ENCODE measurements at places on chromosomes 5 and 9.
A peak's percentile ranks its signal among the peaks of the same experiment; 100 is the strongest.

- DNase-seq, result peak; percentile 20
These were observed 23.1 kb upstream of the CNOT6 start for GRCh38 chr5:180470966-180471582.

GRCh38 chr9:12060811-12061210 lies 632.4 kb upstream of the TYRP1 start:
- no peak for DNase-seq

DNA sequence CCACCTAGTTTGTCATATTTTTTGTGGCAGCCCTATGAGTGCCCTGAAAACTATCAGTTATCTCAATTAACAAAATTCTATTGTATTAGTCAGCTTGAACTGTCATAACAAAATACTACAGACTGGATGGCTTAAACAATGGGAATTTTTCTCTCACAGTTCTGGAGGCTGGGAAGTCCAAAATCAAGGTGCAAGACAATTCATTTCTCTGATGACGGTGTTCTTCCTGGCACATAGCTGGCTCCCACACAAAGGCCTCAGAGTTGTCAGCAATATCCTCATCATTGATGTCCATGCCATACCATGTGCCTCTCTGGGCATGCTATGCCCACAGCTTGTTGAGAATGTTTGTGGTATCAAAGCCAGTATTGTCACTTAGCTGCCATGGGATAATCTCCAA lies 691.9 kb downstream of the NR2F1-AS1 start:
- DNase-seq, result no peak

DNA sequence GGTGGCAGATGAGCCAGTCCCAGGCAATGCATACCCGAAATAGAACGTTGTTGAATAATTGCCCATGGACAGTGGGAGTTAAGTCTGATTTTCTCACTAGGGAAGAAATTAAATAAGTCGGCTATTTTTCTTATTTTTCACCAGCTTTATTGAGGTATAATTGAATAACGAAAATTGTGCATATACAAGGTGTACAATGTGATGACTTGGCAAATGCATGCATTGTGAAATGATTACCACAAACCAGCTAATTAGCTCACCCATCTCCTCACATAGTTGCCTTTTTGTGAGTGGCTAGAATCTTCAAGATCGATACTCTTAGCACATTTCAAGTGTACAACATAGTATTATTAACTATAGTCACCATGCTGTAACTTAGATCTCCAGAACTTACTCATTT lies 249.6 kb downstream of the ROR2 start:
- DNase-seq, result no peak

GRCh38 chr9:105059252-105059651 lies 131.3 kb upstream of the ABCA1 start:
- no peak for DNase-seq

GRCh38 chr9:70556771-70557170 lies 142.3 kb upstream of the KLF9 start:
- no peak for DNase-seq

DNA sequence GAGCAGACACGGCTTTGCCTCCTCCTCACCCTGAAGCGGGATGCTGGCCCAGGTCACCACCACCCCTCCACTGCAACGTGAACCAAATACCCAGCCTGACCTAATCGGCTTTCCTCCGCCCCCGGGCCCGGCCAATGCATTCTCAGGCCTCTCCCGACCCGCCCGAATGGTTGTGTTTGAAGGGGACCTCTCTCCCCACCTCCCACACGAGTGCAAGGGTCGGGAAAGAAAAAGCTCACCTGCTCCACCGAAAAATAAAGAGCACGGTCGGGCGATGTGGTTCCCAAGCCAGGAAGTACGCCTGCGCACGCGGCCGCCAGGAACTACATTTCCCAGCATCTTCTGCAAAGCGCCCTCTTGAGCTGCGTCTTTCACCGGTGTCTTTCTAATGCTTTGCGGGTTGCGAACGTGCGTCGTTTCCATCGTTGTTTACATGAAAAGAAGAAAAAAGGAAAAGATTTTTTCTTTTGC lies at the start of gene ZNF883:
Gene ZNF883, minus strand, starts transcription at position 282 of the 471 bp plus-strand sequence.
- DNase-seq, result peak; percentile 89

GRCh38 chr9:137688725-137689124 lies 69.9 kb downstream of the EHMT1 start:
- DNase-seq, result no peak

DNA sequence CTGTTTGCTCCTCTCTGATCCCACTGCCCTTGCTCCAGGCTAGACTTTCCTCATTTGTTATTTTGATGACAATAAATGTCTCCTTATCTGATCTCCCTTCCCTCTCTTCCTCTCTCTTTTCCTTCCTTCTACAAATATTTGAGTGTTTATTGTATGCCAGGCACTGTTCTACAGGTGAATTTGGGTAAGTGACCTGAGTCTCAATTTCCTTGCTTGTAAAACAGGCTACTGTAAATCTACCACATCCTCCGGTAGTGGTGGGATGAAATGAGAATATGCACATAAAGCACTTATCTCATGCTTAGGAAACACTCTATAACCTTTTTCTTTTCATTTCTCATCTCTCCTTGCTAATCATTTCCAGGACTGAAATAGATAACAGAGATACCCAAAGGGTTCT lies 86.4 kb downstream of the HMHB1 start:
- no peak for DNase-seq

DNA sequence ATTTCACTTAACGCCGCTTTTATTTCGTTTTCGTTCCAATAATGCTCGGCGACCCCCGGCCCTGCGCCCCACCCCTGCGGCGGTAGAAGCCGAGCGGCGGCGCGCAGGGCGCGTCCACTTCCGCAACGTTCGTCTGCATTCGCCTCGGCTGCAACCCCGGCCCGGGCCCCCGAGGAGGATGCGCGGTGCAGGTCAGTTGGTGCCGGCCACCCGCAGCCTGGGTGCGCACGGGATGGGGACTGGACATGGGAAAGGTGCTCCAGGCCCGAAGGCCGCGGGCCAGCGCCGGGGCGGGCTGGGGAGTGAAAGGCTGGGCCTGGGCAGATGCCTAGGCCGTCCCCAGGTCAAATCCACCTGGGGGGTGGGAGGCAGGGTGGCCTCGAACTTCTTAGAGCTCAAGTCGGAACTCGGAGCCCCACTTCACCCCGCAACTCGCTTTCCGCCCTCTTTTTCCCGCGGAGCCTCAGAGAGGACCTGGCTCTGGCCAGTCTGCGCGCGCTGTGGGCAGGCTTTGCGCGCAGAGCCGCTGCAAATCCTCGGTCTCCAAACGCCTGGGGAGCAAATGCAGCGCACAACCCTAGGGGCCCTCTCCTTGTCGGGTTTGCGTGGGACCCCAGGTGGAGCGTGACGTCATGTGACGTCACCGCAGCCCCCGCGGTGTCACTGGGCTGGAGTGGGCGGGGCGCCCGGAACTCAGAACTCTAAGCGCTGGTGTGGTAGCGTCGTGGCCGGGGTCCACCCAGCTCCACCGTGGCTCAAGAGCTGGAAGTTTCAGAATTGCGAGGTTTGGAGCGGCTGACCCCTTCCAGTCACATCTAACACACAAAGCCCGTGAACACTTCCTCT lies 3.3 kb downstream of the TLX3 start:
- no peak for DNase-seq

GRCh38 chr5:62948301-62948700 lies 369.7 kb downstream of the LRRC70 start:
- no peak for DNase-seq

GRCh38 chr9:27784847-27785713 lies 211.8 kb upstream of the C9orf72 start:
- DNase-seq, result no peak

GRCh38 chr9:108671794-108672193 lies 184.0 kb downstream of the ACTL7B start:
- no peak for DNase-seq

DNA sequence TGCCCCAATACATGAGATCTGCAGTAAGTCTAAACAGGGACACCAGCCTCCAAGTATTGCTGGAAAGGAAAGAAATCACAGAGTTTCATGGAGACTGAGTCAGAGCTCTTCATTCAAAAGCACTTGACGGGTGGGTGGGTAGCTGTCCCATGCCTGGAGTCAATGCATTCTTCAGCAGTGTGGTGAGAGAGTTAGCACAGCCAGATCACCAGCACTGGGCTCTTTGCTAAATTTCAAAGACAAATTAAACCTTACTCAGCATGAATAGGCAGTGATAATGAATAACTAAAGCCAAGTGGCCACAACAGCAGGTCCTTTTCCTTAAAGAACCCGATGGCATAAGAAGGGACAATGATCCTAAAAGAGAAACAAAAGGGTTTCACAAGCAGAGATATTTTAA lies 192.4 kb downstream of the ACTL7B start:
- no peak for DNase-seq

DNA sequence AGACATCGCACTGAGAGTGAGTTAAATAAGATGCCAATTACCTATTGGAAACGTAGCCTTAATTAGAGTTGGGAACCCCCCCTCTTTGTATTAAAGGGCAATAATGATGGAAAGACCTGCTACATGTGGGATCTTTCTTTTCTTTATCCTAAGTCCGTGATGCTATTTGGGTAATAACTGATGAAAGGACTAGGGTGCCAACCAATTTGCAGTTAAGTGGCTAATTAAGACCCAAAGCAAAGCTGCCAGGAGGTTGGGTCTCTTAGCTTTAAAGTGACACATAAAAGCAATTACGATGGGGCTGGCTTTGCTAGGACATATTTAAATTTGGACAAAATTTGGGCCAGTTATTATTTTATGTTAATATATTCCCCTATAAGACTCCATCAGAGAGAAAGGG lies 728.8 kb downstream of the NR2F1-AS1 start:
- DNase-seq, result no peak

GRCh38 chr5:83559118-83559785 lies 87.7 kb downstream of the VCAN start:
- no peak for DNase-seq

DNA sequence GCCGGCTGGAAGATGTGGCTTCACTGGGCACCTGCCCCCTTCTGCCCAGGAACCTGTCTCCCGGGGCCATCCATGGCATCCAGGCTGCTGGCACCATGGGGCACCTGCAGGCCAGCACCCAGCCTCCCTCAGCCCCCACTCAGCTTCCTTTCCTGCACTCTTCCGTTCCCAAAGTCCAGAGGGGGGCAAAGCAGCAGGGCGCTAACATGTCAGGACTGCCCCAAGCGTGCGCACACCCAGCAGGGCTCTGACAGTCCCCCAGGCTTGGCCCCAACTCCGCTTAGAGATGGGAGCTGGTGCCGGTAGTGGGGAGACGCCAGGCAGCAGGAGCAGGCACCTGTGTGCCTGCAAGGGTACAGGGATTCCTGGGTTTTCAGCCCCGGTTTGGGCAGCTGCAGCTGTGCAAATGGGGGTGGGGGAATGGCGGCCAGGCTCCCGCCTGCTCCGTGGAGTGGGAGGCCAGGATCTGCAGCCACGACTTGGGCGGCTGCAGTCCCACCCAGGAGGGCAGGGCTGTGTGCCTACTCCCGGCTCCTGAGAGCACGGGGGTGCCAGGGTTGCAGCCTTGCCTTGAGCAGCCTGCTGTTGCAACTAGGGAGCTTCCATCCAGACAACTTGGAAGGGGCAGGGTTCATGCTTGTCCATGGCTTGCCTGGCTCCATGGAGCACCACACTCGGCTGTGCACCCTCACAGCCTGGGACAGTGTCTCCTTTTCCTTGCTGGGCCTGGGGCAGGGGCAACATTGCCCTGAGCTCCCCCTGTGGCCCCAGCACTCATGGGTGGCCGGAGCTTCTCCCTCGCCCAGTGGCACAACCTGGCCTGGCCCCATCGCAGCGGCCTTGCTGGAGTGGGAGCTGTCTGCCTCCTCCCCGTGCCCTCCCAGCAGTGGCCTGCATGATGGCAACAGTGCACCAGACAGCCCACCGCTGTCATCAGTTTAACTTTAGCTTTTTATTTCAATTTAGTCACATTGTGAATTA lies 561.1 kb downstream of the MTRR start:
- no peak for DNase-seq

DNA sequence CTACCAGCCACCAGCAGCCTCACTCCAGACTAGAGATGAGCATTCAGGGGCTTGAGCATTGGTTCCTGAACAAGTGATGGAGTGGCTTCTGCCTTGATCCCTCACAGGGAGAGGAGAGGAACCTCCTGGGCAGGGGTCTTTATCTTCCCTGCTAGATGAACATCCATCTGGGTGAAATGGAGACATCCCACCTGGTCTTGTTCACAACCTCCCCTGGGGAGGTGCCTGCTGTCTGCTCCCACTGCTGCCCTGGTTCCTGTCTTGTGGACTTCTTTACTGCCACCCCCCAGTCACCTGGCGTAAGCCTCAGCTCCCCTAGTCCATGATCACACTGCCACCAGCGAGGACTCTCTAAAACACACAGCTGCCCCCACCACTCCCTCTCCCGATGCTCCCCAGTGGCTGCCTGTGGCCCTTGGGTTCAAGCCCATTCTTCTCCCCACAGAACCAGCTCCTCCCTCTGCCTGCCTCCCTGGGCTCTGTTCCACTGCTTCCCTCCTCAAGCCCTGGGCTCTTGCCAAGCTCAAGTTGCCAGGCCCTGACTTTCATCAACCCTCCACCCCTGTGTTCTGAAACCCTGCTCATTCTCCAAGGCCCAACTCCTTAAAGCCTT lies 51.5 kb downstream of the COL15A1 start:
- no peak for DNase-seq

GRCh38 chr5:172361566-172362238 lies 78.1 kb upstream of the UBTD2 start:
- no peak for DNase-seq

GRCh38 chr9:108956022-108956630 lies 21.9 kb downstream of the ABITRAM start:
- no peak for DNase-seq

- DNase-seq, result peak; percentile 96
These were observed 7.0 kb downstream of the ASS1 start for GRCh38 chr9:130451509-130452388.

DNA sequence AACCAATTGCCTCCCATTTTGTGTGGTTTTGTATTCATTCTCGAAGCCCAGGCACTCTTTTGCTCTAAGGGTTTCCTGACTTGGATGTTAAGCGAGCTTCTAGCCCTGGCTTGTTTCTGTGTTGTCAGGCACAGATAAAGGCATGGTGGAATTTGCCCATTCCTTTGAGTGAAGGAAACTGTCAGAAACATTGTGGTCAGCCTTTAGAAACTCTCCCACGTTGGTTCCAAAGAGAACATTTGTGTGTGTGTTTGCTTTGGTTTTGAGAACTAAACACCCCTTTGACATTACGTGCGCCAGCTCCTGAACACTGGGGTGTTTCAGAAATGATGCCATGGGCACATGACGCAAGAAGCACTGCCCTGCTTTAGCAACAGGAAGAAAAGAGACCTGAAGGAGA lies 320.9 kb downstream of the NTRK2 start:
- DNase-seq, result no peak

DNA sequence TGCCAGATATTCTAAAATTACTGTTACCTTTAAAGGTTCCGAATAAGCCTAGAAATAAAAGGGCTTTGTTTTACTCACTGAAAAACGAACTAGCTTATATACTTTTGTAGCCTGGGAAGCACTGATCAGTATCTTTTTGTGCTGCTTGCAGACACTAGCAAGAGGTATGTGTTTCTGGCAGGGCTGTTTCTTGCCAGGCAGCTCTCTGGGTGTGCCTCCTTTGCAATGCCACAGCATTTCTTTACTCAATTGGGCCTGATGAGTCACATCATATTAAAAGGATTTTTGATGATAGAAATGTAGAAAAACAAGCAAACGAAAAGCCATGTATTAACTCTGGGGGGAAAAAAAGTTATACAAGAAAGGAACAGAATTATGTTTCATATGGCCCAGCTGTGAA lies 35.6 kb downstream of the CD180 start:
- DNase-seq, result no peak
